ENCODE measurements at places on chromosomes 2 and 18. TPM values are rescaled to one million over a fixed set of nuclear protein-coding genes. Genes with fewer than 3 reads are reported as not detected.

The CASP10 gene
- total RNA-seq: 40.7 TPM

DNA sequence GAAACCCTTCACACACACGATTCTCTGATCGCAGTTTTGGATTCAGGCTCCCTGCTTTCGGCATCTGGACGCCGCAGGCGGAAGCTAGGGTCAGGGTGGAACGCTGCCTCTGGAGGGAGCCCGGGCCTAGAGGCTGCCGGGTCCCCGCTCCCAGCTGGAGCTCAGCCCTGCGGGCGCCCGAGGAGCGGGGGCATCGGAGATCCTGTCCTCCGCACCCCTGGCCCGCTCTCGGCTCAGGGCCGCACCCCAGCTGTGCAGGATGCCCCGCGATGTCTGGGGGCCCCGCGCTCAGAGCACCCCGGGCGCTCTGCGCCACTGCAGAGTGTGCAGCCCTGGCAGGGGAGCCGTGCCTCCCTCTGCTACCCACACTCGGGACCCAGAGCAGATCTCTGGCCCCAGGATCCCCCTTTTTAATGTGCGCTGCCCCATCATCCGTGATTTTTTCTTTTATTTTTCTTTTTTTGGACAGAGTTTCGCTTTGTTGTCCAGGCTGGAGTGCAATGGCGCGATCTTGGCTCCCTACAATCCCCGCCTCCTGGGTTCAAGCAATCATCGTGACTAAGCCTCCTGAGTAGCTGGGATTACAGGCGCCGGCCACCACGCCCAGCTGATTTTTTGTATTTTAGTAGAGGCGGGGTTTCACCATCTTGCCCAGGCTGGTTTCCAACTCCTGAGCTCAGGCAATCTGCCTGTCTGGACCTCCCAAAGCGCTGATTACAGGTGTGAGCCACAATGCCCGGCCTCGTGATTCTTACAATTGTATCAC lies 54.8 kb upstream of the TUBA3E start:
- DNase-seq: no peak

GRCh38 chr2:210228586-210228985 lies 3.3 kb upstream of the ACADL start:
- no peak for DNase-seq

GRCh38 chr18:60676815-60677214 lies 304.2 kb upstream of the MC4R start:
- no peak for DNase-seq

DNA sequence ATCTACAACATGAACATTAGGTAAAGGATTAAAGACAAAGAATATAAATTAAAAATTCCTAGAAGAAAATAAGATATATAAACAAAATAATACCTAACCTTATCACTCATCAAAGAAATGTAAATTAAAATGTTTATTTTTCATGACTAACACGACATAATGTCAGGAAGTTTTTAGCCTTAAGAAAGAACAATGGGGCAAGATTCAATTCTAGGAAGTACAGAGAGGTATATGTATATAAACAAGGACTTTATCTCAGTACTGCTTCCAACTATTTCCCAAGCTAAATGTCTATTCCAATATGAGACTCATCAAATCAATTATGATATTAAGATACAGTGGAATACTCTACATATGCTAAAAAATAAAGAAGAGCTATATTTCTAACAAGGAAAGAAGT lies 44.1 kb downstream of the TTC21B start:
- no peak for DNase-seq

DNA sequence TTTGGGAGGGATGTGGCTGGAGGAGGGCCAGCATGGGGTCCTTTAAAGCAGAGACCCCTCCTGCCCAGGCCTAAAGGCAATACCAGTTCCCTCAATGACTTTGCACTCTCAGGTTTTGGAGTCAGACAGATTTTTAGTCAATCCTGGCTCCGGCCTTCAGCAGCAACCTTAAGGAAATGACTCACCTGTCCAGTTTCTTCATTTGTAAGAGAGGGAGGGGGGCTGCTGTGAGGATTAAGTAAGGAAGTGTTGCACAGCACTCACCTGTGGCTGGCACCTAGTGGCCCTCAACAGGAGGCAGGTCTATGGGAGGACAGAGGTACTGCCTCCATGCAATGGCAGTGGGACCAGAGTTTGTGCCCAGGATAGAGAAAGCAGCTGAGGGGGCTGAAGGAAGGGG lies 13.7 kb downstream of the CNGA3 start:
- DNase-seq: no peak

GRCh38 chr2:232891621-232892071 lies 21.6 kb downstream of the SNORC start:
- DNase-seq: no peak

DNA sequence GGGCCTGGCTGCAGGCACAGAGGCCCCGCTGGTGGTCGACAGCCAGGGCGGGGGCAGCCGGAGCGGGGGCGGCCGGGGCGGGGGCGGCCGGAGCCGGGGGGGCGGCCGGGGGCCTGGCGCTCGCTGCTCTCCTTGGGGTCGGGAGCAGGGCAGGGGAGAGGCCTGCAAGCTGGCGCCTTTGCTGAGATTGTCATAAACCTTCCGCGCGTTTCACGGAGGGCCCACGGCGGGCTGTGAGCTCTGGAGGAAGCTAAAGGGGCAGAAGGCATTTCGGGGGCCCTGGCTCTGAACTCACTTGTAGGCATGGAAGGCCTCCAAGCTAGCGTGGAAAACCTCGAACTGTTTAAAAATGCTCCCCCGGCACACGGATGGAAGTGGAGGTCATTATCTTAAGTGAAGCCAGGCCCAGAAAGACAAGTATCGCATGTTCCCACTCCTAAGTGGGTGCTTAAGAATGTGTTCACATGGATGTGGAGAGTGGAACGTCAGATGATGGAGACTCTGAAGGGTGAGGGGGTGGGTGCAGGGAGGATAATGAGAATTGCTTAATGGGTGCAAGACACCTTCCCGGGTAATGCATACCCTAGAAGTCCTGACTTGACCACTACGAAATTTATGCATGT lies 629 bp downstream of the PRELID3A start:
- no peak for DNase-seq

- DNase-seq: no peak
Observed at GRCh38 chr2:217286833-217287232, 427.0 kb upstream of the TNP1 start.

GRCh38 chr2:218745160-218745558 lies 34.5 kb downstream of the TTLL4 start:
- no peak for DNase-seq

DNA sequence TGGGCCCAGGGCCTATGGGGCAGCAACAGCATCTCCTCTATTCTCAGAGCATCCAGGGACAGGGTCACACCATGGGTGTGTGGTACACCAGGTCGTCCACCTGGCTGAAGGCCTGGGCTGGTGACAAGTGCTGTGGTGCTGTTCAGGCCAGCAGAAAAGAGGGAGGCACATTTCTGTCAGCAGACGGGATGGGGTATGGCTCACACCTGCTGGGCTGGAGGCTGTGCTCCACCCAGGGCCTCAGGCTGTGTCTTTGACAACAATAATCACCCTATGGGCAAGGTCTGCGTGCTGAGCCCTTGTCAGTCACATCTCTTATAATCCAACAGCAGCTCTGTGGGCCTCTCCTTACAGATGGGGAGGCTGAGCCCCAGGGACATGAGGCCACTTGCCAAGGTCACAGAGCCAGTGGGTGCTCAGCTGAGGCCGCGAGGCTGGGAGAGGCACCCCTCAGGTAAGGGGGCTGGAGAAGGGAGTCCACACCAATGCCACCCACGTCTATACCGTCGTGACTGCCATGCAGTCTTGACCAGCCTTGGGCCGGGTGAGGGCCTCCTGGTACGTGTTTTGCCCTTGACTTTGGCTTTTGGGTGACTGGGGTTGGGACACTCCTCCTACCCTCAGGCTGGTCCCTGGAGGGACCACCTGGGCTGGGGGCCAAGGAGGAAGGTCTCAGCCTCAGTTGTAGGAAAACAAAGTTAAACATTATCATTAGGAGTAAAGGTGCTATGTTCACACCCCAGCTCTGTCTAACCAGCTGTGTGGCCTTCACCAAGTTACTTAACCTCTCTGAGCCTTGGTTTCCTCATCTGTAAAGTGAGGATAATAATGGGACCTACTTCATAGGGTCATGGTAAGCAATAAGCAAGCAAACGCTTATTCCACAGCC lies 5.6 kb upstream of the HS6ST1 start:
- DNase-seq: no peak

GRCh38 chr2:232484628-232485347 lies 2.8 kb downstream of the ECEL1 start:
- no peak for DNase-seq

DNA sequence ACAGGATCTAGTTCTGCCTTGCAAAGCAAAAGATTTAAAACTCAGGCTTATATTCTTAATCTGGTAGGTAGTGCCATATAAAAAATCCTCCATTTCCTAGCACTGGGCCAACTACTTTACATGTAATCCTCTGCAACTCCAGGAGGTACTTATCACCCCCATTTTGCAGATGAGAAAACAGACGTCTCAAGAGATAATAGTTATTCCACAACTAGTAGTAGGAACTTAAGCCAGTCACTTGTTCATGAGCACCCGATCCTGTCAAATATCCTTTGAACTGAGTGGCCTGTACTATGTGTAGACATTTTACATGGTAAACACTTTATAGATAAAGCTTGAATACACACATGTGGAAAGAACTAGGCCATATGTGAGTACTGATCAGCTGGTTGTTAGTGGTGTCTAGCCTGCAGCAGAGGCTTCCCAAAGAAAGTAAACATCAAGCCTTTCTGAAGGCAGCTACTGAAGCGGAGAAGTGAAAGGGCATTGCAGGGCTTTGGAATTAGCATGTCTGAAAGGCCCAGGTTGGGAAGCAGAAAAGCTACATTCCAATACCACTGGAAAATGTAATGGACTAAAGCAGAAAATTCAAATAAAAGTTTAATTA lies 48.0 kb downstream of the NAB1 start:
- no peak for DNase-seq

Data from activated CD8-positive, alpha-beta T cell treated with anti-CD3 and anti-CD28 coated beads, Interleukin-2, amount 10 ng/mL, durations not matched to agents 7 days and 5 days (primary cell).